Amygdala (tissue), 56 donors: ENCODE measurements at places on chromosomes 5 and 9.

GRCh38 chr5:89255845-89256463 is 373.0 kb upstream of the MEF2C start:
- no peak for DNase-seq

GRCh38 chr5:97762483-97762882 is 579.4 kb upstream of the RIOK2 start:
- DNase-seq, result no peak

GRCh38 chr5:565782-566440 is 41.7 kb upstream of the SLC9A3 start:
- DNase-seq, result no peak

- no peak for DNase-seq
These were observed 46.1 kb upstream of the IL7R start for GRCh38 chr5:35810601-35811000.

DNA sequence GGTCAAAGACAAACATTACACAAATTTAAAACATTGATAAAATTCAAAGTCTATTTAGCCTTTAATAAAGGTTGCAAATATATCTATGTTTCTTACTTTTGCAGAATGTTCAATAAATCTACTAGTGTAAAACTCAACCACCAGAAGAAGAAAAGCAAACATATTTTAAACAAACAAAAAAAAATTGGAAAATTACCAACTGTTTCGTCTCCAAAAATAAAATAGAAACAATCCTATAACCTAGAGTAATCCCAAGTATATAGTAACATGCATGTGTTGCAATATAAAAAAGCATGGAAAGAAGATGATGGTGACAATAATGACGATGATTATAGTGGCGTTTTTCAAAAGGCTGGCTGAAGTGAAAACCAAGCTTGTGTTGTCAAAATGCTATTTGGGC is 86.0 kb upstream of the PAPPA start:
- DNase-seq, result no peak

GRCh38 chr9:75997206-75997605 is 106.7 kb downstream of the PCSK5 start:
- DNase-seq, result no peak

- DNase-seq, result no peak
These were observed 49.2 kb downstream of the PCSK5 start for GRCh38 chr9:75939536-75940111.

DNA sequence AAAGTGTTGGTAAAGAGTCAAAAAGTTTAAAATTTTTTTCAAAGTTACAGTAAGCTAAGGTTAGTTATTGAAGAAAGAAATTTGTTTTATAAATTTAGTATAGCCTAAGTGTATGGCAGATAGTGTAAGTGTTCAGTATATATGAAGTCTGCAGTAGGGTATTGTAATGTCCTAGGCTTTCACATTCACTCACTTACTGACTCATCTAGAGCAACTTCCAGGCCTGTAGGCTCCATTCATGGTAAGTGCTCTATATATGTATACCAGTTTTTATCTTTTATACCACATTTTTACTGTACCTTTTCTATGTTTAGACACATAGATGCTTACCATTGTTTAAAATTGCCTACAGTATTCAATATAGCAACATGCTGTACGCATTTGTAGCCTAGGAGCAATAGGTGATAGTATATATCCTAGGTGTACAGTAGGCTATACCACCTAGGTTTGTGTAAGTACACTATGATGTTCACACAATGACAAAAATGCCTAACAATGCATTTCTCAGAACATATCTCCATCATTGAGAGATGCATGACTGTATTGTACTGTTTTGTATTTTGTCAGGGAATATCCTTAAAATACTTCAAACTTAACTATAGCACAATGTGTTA is 38.5 kb downstream of the CYSTM1 start:
- no peak for DNase-seq

- DNase-seq, result peak; percentile 94
These were observed 57.3 kb downstream of the GADD45G start for GRCh38 chr9:89661956-89662717.
